ENCODE measurements at places on chromosomes 12 and 14.
A peak's percentile ranks its signal among the peaks of the same experiment; 100 is the strongest.

DNA sequence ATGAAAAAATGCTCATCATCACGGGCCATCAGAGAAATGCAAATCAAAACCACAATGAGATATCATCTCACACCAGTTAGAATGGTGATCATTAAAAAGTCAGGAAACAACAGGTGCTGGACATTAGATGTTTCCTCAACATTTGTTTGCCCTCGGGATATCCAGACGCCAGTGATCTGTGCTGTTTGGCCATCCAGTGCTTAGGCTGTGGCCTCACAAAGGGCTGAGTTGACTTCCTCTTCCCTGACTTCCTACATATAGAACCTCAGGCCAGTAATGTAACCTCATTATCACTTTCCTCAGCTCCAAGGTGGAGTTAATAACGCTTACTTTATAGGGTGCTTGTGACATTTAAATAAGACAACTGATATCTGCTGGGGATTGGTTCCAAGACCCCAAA, 51.8 kb downstream of the SLC15A5 start:
- no peak for DNase-seq

- DNase-seq, result no peak
These were observed 30.4 kb downstream of the FAM222A start for GRCh38 chr12:109744026-109744425.

GRCh38 chr14:75260025-75260763, 18.4 kb upstream of the FOS start:
- DNase-seq, result no peak

- DNase-seq, result no peak
These were observed 41.1 kb downstream of the GLRX5 start for GRCh38 chr14:95575840-95576473.

DNA sequence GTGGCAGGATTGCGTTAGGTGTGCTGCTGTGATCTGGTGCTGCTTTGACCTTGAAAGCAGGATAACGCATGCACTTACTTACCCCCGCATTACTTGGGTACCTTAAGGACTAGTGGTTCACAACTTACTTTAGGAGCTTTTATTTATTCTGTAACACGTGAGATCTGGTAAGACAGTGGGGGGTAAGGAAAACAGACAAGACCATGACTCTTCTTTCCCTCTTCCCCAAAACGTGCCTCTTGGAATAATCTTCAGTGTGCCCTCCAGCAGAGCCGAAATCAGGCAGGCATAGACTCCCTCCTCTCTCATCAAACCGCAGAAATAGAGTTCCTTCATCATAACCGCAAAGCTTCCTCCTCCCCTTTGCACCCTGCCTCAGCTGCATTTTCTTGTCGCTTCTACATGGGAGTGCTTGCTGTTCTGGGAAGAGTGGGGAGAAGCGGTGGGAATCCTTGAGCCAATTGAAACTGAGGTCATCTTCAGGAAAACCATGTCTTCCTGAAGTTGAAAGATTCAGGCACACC, 43.4 kb downstream of the RAD52 start:
- DNase-seq, result no peak

DNA sequence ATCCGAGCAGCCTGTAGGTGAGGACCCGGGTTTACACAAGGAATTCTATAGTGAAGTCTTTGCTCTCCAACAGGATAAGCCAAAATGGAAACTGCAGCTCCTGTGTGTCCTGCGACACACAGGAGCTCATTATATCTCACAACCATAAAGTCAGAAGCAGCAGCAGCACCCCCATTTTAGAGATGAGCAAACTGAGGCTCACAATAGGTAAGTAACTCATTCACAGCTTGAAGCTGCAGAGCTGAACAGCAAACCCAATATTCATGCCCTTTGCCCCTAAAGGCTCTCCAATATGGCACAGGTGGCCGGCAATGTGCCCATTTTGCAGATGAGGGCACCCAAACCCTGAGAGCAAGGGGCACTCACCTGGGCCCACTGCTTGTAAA, 4.6 kb downstream of the NCOR2 start:
- no peak for DNase-seq

DNA sequence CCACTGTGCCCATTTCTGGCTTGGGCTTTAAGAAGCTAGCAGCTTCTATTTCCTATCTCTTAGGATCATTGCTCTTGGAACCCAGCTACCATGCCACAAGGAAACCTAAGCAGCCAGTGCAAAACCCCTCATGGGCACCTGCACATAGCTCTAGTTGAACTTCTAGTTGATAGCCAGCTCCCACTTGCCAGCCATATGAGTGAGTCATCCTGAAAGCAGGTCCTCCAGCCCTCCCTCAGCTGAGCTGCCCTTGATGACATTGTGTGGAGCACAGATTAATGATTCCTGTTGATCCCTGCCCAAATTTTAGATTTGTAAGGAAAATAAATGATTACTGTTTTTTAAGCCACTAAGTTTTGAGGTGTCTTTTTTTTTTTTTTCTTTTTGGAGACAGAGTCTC, 234.2 kb upstream of the FBXO33 start:
- DNase-seq, result no peak

GRCh38 chr12:100789146-100789545, 5.4 kb upstream of the ANO4 start:
- peak; percentile 46 for DNase-seq

GRCh38 chr12:42440608-42441007, 114.6 kb downstream of the PPHLN1 start:
- no peak for DNase-seq

DNA sequence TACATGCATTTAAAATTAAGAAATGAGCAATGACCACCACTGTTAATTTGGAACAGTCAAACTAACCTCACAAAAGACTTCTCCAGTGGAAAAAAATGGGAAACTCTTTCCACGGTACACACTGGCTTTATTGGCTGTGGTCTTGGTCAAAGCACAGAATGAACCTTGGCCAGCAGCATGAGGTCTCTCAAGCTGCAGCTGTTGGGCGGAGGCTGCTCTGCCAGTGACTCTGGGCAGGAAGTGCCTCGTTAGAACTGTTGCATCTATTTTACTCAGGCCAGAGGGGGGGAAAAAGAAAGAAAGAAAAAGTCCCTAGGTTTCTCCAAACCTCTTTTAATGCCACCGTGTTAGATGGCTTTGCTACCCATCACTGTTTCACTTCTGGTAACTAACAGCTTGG, 279.8 kb upstream of the DIO2 start:
- DNase-seq, result peak; percentile 47

DNA sequence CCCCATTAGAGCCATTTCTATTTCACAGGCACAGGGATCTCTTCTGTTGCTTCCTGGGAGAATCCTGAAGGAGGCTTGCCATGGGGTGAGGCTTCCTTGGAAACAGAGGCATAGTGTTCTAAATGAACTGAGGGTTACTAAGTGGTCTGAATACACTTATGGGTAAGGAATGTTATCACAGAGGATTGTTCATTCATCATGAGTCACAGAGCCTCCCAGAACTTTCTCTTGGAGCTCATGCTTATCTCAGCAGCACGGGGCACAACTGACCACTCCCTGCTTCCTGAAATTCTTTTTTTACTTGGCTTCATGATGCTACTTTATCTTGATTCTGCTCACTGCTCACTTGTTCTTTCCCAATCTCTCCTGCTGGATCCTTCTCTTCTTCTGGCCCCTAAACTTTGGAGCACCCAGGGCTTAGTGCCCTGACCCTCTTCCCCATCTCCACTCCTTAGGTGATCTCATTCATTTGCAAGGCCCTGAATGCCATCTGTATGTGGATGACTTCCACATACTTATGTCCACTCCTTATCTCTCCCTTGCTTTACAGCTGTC, 57.9 kb downstream of the ANO6 start:
- peak; percentile 80 for DNase-seq

GRCh38 chr14:69531135-69531534, 43.5 kb downstream of the CCDC177 start:
- DNase-seq, result no peak

GRCh38 chr12:28941248-28941647, 207.8 kb upstream of the FAR2 start:
- no peak for DNase-seq

GRCh38 chr12:77814386-77814785, 16.3 kb upstream of the NAV3 start:
- no peak for DNase-seq

- no peak for DNase-seq
These were observed 82.5 kb downstream of the NT5DC3 start for GRCh38 chr12:103758310-103759089.

DNA sequence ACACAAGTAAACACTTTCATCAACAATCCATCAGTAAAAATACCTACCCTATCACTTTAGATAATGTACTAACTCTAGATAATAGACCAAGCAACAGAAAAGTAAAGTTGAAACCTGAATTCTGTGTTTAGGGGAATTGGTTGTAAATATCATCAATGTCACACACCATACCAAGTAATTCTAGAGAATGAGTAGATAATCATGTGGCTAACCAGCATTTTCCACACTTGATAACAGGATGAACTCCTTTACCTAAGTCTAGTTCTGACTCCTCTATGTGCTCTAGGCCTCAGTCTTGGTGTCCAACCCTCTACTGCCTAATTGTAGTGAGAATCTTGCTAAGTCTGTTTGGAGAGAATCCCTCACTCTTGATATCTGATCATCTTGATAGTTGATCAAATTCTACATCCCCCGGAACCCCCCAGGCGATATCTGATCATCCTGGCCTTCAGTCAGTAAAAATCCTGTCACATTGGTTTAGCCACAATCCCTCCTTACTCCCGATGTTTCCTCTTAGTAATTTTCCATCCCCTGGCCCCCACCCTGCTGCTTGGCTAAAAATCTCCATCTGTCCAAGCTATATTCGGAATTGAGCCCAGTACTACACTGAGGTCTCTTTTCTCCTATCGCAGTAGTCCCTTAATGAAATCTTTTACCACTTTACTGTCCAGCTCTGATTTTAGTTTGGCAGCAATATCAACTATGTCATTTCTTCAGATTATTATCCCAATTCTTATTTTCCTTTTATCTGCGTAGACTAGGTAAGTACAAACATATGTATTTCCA, 3.4 kb upstream of the SLCO1A2 start:
- no peak for DNase-seq

DNA sequence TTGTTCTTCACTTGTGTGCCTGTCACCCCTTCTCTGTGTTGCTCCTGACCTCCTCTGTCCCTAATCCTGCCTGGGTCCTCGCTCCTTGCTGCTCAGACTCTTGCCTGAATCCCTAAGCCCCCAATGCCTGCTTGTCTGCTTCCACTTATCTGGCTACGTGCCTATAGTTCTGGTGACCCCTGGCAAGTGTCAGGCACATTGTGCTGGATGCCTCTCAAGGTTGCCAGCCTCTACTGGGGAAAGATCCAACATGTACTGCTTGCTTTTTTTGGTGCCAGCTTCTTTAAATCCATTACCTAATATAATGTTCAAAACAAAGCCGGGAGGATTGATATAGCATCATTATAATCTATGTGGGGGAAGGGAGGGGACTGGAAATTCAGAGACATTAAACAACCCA, 448.0 kb upstream of the CCDC196 start:
- DNase-seq, result no peak

DNA sequence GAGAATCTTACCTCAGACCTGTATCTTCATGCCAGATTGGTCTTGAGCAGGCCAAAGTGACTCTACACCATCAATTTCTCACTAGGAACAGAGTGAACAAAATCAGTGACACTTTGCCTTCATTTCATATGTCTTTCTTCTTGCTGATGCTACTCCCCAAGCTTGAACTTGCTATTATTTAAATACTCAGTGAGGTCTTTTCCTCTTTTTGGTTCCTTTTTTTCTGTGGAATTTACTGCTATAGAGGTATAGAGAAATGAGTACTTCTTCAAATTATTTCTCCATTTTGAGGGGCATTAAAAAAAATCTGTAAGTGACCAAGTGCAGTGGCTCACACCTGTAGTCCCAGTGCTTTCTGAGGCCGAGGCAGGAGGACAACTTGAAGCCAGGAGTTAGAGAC, at the start of gene GPR33:
Gene GPR33 (minus strand): TSS at position 154 of the 400 bp plus-strand sequence. CDS start 4,074 bp downstream, outside the sequence.
- DNase-seq, result no peak

DNA sequence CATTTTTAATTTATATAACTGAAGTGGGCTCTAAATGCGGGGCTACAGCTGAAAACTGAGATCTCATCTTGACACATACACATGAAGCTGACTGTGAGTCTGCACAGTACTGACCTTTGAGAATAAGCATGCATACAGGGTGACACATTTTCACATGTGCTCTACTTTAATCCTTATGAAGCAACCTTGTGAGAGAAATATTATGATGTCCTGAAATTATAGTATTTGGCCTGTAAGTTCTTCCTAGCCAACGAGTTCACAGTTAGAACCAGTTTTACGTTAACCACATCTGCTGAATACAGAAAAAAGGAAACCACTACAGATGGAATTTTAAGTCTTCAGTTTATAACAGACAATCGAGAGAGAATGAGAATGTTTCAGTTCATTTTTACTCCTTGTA, 70.3 kb downstream of the SPPL3 start:
- no peak for DNase-seq

DNA sequence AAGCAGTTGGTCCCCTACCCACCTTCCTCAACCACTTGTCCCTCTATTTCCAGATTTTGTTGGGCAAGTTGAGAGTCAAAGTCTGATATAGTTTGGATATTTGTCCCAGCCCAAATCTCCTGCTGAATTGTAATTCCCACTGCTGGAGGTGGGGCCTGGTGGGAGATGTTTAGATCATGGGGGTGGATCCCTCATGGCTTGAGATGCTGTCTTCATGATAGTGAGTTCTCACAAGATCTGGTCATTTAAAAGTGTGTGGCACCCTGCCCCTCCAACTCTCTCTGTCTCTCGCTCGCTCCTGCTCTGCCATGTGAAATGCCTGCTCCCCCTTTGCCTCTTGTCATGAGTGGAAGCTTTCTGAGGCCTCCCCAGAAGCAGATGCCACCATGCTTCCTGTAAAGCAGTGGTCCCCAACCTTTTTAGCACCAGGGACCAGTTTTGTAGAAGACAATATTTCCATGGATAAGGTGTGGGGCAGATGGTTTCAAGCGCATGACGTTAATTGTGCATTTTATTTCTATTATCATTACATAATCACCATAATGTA, 37.3 kb upstream of the BCL11B start:
- no peak for DNase-seq

- no peak for DNase-seq
These were observed 27.3 kb downstream of the SLC25A47 start for GRCh38 chr14:100350276-100350926.

- DNase-seq, result peak; percentile 17
These were observed 226.3 kb downstream of the ERC1 start for GRCh38 chr12:1217191-1217949.

DNA sequence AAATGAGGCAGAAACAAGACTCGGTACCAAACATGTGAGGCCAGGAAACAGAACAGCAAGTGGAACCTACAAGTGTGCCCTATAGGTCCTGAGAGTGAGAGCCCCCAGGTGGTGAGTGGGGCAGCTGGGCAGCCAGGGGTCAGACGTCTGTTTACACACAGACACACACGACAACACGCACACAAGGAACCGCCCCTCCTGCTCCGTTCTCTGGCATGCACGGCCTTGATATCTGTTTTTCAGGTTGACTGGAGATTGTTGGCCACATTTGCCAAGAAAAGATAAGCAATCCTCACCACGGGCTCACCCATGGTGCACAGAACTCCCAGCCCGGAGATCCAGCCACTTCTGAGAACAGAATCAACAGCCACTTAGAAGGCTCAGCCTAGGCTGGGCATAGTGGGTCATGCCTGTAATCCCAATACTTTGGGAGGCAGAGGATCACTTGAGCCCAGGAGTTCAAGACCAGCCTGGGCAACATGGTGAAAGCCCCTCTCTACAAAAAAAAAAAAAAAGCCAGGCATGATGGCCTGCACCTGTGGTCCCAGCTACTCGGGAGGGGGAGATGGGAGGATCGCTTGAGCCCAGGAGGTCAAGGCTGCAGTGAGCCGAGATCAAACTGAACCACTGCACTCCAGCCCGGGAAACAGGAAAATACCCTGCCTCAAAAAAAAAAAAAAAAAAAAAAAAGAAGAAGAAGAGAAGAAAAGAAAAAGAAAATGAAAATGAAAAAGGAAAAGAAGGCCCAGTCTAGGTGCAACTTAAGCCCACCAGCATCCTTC, 19.4 kb upstream of the EIF5 start:
- no peak for DNase-seq

Data from AG08396 (cell line).